ENCODE measurements at places on chromosomes 6 and 20. TPM values are rescaled to one million over a fixed set of nuclear protein-coding genes. Genes with fewer than 3 reads are reported as not detected.
A peak's percentile ranks its signal among the peaks of the same experiment; 100 is the strongest.

DNA sequence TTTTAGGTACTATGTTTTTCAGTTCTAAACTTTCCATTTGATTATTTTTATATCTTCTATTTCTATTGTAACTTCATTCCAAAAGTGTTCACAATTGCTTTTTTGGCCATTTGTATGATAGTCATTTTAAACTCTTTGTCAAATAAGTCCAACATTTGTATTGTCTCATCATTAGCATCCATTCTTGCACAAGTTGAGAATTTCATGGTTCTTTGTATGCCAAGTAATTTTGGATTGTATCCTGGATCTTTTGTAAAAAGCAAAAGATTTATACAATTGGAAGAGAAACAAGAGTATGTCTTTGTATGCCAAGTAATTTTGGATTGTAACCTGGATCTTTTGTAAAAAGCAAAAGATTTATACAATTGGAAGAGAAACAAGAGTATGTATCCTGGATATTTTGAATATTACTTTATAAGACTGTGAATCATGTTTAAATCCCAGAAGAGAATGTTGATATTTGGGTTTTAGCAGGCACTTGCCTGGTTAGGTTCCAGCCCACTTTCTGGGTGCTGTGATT lies 36.9 kb upstream of the NT5E start:
- peaks cover 1% of the 10 kb centered on the region for H3K36me3 ChIP-seq
- H3K4me3 ChIP-seq = no peak overlapping the region
- H3K27me3 ChIP-seq = peaks cover 6% of the 10 kb centered on the region
- DNase-seq = no peak
- no peak overlapping the region for H3K27ac ChIP-seq

The DUSP15 gene
- total RNA-seq = not detected

The CCN6 gene
- total RNA-seq = not detected

- no peak overlapping the region for H3K4me3 ChIP-seq
- H3K27me3 ChIP-seq = no peaks in the 10 kb centered on the region
- H3K4me1 ChIP-seq = no peaks in the 10 kb centered on the region
Observed at GRCh38 chr20:63531686-63532448, 5.3 kb downstream of the PTK6 start.

GRCh38 chr6:91539456-91539855 lies 952.6 kb upstream of the MAP3K7 start:
- H3K27me3 ChIP-seq = no peaks in the 10 kb centered on the region
- H3K27ac ChIP-seq = no peak overlapping the region
- H3K4me1 ChIP-seq = no peaks in the 10 kb centered on the region
- H3K36me3 ChIP-seq = no peaks in the 10 kb centered on the region

DNA sequence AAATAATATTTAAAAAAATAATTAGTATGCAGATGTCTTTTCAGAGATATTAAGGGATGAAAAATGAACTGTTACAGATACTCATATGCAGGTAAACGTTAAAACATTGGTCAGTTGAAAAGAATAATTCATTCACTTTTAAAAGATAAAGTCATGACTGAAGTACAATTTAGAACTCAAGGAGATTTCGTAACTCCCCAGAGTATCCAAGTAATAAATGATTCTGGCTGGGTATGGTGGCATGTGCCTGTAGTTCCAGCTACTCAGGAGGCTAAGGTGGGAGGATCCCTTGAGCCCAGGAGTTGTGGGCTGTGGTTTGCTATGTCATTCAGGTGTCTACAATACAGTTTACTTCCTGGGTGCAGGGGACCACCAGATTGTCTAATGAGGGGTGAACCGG lies 122.3 kb upstream of the TMEM181 start:
- H3K36me3 ChIP-seq = no peaks in the 10 kb centered on the region
- H3K27ac ChIP-seq = no peak overlapping the region
- H3K4me1 ChIP-seq = peaks cover 6% of the 10 kb centered on the region
- H3K4me3 ChIP-seq = no peak overlapping the region
- no peak for DNase-seq

- H3K27ac ChIP-seq = no peak overlapping the region
- H3K4me3 ChIP-seq = no peak overlapping the region
- DNase-seq = no peak
- H3K27me3 ChIP-seq = peaks cover 34% of the 10 kb centered on the region
Observed at GRCh38 chr6:33860006-33860405, 56.2 kb upstream of the MLN start.

The MCHR2 gene
- not detected for total RNA-seq

The BYSL gene
- total RNA-seq = 23.1 TPM

GRCh38 chr6:69179681-69180080 lies 544.6 kb downstream of the ADGRB3 start:
- H3K36me3 ChIP-seq = no peaks in the 10 kb centered on the region
- H3K4me3 ChIP-seq = no peak overlapping the region
- no peak overlapping the region for H3K27ac ChIP-seq
- H3K27me3 ChIP-seq = no peaks in the 10 kb centered on the region

The CRYBG1 gene
- 37.3 TPM for total RNA-seq

GRCh38 chr20:1802385-1803060 lies 92.7 kb upstream of the SIRPA start:
- no peaks in the 10 kb centered on the region for H3K36me3 ChIP-seq
- peak overlapping the region; percentile 70 for H3K4me3 ChIP-seq
- peaks cover 8% of the 10 kb centered on the region for H3K4me1 ChIP-seq
- peak; percentile 67 for DNase-seq
- no peak overlapping the region for H3K27ac ChIP-seq
- peaks cover 65% of the 10 kb centered on the region for H3K27me3 ChIP-seq

GRCh38 chr20:2663364-2663886 lies 591 bp downstream of the IDH3B start:
- H3K36me3 ChIP-seq = peaks cover 17% of the 10 kb centered on the region
- DNase-seq = no peak
- H3K27me3 ChIP-seq = peaks cover 2% of the 10 kb centered on the region
- H3K4me1 ChIP-seq = peaks cover 22% of the 10 kb centered on the region
- peak overlapping the region; percentile 93 for H3K4me3 ChIP-seq

GRCh38 chr20:59630526-59630925 lies 26.2 kb downstream of the PHACTR3 start:
- no peaks in the 10 kb centered on the region for H3K36me3 ChIP-seq
- H3K27me3 ChIP-seq = peaks cover 2% of the 10 kb centered on the region
- no peaks in the 10 kb centered on the region for H3K4me1 ChIP-seq
- DNase-seq = no peak
- H3K4me3 ChIP-seq = no peak overlapping the region
- H3K27ac ChIP-seq = no peak overlapping the region
